Activated CD8-positive, alpha-beta memory T cell treated with anti-CD3 and anti-CD28 coated beads, Interleukin-2, amount 10 ng/mL, durations not matched to agents 7 days and 5 days (primary cell): ENCODE measurements at places on chromosomes 5 and 9.

GRCh38 chr5:71986101-71986500, 121.2 kb upstream of the MAP1B start:
- peaks cover 7% of the 10 kb centered on the region for H3K27me3 ChIP-seq
- no peak overlapping the region for H3K4me3 ChIP-seq
- no peaks in the 10 kb centered on the region for H3K4me1 ChIP-seq
- DNase-seq = no peak
- H3K27ac ChIP-seq = no peak overlapping the region

- H3K36me3 ChIP-seq = peaks cover 8% of the 10 kb centered on the region
- peaks cover 12% of the 10 kb centered on the region for H3K4me1 ChIP-seq
- no peak for DNase-seq
- H3K4me3 ChIP-seq = no peak overlapping the region
- no peaks in the 10 kb centered on the region for H3K27me3 ChIP-seq
Measured at GRCh38 chr9:94772144-94772543, 45.6 kb downstream of the AOPEP start.

DNA sequence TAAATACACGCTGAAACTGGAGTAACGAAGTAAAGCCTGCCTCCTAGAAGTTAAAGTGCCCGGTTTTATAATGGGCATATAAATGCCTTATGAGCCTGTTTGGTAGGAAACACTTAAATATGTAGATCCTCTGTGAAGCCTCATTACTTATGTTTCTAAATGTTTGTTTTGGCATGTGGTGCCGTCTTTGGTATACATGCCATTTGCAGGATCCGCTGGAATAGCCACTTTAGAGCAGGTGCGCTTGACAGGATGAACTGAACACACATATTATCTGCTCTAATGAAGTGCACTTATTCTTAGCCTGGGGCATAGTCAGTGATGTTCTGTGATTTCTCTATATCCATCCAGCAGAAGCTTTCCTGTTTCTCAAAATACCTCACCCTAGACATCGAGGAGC, 778.1 kb upstream of the WWC1 start:
- H3K4me3 ChIP-seq = no peak overlapping the region
- H3K4me1 ChIP-seq = no peaks in the 10 kb centered on the region
- H3K27ac ChIP-seq = no peak overlapping the region
- no peaks in the 10 kb centered on the region for H3K27me3 ChIP-seq
- no peak for DNase-seq
- no peaks in the 10 kb centered on the region for H3K36me3 ChIP-seq

DNA sequence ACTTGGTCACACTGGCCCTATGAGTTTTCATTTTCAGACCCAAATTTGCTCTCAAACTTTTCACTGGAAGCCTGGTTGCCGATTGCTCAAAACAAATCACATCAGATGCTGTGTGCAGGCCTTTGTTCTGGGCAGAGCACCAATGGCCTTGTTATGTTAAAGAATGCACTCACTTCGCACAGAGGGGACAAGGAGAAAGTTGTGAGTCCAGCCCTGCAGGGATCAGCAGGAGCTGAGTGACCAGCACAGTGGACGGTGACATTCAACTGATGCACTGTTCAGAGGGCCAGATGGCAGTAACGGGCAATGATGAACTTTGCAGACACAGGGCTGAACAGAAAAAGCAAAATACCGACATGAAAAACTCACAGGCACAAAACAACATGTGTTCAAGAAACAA, 86.1 kb downstream of the BARX1 start:
- no peaks in the 10 kb centered on the region for H3K4me1 ChIP-seq
- H3K4me3 ChIP-seq = no peak overlapping the region
- no peaks in the 10 kb centered on the region for H3K36me3 ChIP-seq
- DNase-seq = no peak

DNA sequence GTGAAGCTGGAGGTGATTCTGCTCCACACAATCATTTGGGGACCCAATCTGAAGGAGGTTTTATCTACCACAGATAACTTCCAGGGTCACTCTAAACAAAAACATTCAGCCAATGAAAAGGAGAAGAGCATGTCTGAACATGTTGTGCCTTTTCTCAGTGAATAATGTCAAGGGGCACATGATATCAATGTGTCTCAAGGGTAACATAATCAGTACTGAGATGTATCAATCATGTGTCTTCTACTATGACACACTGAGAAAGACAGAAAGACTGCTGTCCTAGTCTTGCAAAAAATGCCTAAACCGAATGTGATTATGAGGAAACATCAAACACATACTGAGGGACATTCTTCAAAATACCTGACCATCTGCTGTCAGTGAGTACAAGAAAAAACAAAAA, 25.4 kb upstream of the RASA1 start:
- H3K27me3 ChIP-seq = peaks cover under 1% of the 10 kb centered on the region
- no peak for DNase-seq
- no peaks in the 10 kb centered on the region for H3K36me3 ChIP-seq

- H3K27ac ChIP-seq = no peak overlapping the region
- H3K4me3 ChIP-seq = no peak overlapping the region
- DNase-seq = no peak
- H3K27me3 ChIP-seq = peaks cover 33% of the 10 kb centered on the region
- no peaks in the 10 kb centered on the region for H3K36me3 ChIP-seq
- H3K4me1 ChIP-seq = no peaks in the 10 kb centered on the region
Measured at GRCh38 chr5:94782383-94782782, 163.9 kb downstream of the SLF1 start.

- H3K4me3 ChIP-seq = no peak overlapping the region
- no peaks in the 10 kb centered on the region for H3K36me3 ChIP-seq
- no peak overlapping the region for H3K27ac ChIP-seq
- peaks cover 11% of the 10 kb centered on the region for H3K27me3 ChIP-seq
- peaks cover 3% of the 10 kb centered on the region for H3K4me1 ChIP-seq
Measured at GRCh38 chr5:1015507-1015906, 6.9 kb downstream of the NKD2 start.

DNA sequence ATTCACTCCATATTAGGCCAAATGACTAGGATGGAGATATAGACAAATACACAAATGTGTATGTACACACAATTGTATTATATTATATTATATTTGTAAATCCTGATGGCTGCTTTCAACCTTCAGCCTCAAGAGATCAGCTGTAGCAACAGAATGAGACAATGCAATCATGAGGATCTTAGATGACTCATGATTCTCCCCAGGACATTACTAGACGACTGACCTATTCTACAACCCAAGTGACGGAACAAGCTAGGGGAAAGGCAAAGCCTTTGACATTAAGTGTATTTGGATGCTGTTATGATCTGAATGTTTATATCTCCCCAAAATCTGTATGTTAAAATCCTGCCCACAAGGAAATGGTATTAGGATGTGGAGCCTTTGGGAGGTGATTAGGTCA, 66.5 kb downstream of the COX7C start:
- no peak overlapping the region for H3K4me3 ChIP-seq
- H3K27ac ChIP-seq = no peak overlapping the region
- no peak for DNase-seq
- H3K27me3 ChIP-seq = peaks cover 4% of the 10 kb centered on the region
- H3K4me1 ChIP-seq = no peaks in the 10 kb centered on the region

DNA sequence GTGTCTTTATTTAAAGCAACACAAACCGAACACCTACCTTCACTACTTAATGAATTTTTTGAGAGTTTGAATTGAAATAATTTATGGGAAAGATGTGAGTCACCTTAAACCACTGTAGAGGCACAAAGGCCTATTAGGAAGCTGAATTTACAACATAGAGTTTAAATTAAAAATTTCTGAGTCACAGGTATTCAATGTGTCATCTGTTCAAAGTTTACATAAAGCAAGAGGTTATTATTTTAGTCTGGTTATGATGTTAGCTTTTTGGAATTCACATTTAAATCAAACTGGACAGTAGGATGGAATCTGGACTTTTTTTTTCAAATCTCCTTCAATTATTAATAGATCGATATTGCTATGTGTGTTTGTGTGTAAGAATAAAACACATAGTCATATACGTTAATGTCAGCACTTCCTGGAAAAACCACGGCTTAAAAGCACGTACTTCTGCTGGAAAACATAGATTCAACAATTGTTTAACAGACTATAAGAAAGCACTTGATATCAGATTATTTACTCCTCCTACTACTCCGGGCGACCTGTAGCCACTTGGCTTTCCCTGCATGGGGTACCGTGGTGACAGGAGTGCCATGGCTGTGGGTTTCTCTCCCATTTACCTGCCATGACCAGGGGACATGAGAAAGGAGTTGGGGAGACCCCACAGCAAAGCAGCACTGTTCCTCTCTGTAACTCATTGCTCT, 638.6 kb downstream of the SEMA5A start:
- H3K4me3 ChIP-seq = no peak overlapping the region
- no peaks in the 10 kb centered on the region for H3K36me3 ChIP-seq
- DNase-seq = no peak

DNA sequence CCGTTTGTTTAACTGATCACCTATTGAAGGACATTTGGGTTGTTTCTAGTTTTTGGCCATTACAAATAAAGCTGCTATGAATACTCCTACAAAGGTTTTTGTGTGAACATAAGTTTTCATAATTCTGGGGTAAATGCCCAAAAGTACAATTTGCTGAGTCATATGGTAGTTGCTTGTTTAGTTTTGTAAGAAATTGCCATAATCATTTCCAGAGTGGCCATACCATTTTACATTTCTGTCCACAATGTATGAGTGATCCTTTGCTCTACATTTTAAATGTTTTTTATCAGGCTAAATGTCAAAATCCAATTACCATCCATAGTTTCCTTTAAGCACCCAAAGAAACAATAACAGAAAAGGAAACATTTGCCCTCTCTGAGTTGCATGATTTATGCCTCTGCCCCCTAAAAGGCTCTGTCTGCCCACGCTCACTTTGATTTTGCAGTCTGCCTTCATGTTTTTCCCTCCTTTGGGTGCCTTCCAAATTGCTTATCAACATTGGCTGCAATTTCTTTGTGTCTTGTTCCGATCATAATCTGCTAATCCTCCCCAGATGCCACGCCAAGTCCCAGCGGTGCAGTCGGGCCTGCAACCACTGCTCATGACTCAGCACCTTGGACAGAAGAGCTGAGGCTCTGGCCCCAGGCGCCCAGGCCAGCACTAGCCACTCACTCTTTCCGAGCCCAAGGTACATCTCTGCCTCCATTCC, 339.2 kb downstream of the PIK3R1 start:
- no peaks in the 10 kb centered on the region for H3K4me1 ChIP-seq
- H3K36me3 ChIP-seq = no peaks in the 10 kb centered on the region
- DNase-seq = no peak
- H3K4me3 ChIP-seq = no peak overlapping the region
- no peak overlapping the region for H3K27ac ChIP-seq

DNA sequence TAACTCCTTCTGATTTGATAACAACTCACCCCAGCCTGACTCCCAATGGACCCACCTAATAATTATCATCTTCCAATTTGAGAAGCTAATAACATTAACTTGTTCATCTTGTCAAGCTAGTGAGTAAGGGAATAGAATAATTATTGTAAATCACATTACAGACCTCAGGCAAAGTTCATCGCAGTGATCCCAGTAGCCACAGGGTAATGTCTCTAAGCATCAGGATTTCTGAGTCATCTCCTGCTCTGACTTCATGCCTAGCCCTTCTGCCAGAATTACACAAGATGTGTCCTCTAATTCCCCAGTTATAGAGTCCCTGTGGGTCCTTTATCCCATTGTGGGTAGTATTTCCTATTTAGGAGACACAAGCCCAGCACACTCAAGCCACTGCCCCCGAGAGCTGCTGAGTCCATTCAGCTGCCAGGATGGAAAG, 365.7 kb downstream of the DEPDC1B start:
- no peaks in the 10 kb centered on the region for H3K27me3 ChIP-seq
- no peak for DNase-seq
- no peak overlapping the region for H3K4me3 ChIP-seq
- no peaks in the 10 kb centered on the region for H3K4me1 ChIP-seq
- no peak overlapping the region for H3K27ac ChIP-seq

DNA sequence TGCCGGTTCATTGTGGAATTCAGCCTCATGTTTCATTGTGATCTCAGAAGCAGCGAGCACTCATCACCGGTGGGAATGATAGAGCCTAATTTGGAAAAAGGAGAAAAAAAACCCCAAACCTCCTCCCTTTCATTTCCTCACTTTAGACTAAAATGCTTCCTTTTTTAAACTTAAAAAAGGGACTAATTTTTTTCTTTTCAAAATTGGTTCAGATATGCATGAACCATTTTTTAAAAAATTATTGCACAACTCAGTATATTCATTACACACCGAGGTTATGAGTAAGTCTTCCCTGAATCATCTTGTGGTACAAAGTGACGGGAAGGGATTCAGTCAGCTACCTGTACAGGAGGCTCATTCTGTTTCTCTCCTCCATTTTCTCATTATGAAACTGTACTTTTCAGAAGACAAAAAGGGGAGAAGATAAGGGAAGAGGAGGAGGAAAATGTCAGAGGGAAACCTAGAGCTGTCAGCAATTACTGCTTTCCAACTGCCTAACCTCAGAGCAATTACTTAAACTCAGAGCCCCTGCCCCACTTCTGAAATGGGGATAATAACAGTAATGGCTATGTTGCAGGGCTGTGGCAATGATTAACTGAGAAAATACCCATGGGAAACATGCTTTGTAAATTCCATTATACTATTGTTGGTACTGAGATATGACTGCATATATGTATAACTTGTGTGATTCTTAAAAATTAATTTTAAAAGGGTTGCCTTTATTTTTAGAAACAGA, 24.0 kb downstream of the GALNT10 start:
- H3K27me3 ChIP-seq = no peaks in the 10 kb centered on the region
- peaks cover 10% of the 10 kb centered on the region for H3K36me3 ChIP-seq
- H3K27ac ChIP-seq = peak overlapping the region; percentile 37

- no peak for DNase-seq
- no peak overlapping the region for H3K4me3 ChIP-seq
- no peaks in the 10 kb centered on the region for H3K36me3 ChIP-seq
- H3K27ac ChIP-seq = no peak overlapping the region
- H3K4me1 ChIP-seq = no peaks in the 10 kb centered on the region
- H3K27me3 ChIP-seq = no peaks in the 10 kb centered on the region
Measured at GRCh38 chr9:106883626-106884190, 20.7 kb downstream of the ZNF462 start.

- DNase-seq = peak; percentile 57
- peak overlapping the region; percentile 38 for H3K4me3 ChIP-seq
- peaks cover 6% of the 10 kb centered on the region for H3K27me3 ChIP-seq
- peaks cover 6% of the 10 kb centered on the region for H3K36me3 ChIP-seq
Measured at GRCh38 chr9:71647094-71647591, 121.2 kb downstream of the CEMIP2 start.

DNA sequence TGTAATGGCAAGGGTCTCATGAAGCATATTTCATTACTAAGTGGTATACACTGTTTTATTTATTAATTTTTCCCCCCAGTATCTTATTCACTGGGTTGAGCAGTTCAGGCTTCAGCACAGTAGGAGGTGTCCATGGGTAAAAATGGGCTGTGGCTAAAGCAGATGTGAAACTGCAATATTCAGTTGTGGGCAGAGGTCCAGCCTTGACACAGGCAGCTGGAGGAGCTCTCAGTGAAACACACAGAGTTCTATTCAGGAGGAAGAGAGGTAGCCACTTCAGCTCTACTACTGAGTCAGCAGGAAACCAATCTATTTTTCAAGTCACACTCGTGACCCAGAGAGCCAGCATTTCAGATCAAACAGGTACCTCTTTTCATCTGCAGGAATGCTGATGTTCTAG, 418.3 kb downstream of the CDH10 start:
- no peak overlapping the region for H3K27ac ChIP-seq
- no peak overlapping the region for H3K4me3 ChIP-seq
- no peak for DNase-seq
- H3K27me3 ChIP-seq = no peaks in the 10 kb centered on the region
- no peaks in the 10 kb centered on the region for H3K36me3 ChIP-seq

- no peak for DNase-seq
- H3K27ac ChIP-seq = no peak overlapping the region
- H3K4me3 ChIP-seq = no peak overlapping the region
Measured at GRCh38 chr5:72290356-72291133, 29.5 kb downstream of the MRPS27 start.
